ENCODE measurements at places on chromosomes 7 and 10.

- no peak for DNase-seq
These were observed 89.4 kb downstream of the SH3PXD2A start for GRCh38 chr10:103765981-103766380.

GRCh38 chr7:37337522-37337921 is 111.1 kb downstream of the ELMO1 start:
- DNase-seq, result no peak

DNA sequence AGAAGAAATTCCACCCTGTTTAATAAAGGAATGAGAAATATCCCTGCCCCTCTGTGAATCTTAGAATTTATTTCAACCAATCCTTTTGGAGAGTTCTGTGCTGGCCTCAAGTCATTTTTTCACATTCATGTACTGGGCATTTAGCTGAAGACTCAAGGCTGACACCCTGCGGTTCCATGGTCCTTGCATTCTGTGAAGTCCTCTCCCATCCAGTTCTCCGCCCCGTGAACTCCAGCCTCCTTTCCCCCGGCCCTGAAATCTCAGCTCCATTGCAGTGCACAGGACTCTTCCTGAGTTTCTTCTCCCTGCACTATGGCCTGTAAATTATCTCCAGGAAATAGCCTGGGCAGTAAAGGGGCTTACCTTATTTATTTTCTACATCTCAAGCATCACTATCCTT is 183.0 kb upstream of the KCND2 start:
- no peak for DNase-seq

DNA sequence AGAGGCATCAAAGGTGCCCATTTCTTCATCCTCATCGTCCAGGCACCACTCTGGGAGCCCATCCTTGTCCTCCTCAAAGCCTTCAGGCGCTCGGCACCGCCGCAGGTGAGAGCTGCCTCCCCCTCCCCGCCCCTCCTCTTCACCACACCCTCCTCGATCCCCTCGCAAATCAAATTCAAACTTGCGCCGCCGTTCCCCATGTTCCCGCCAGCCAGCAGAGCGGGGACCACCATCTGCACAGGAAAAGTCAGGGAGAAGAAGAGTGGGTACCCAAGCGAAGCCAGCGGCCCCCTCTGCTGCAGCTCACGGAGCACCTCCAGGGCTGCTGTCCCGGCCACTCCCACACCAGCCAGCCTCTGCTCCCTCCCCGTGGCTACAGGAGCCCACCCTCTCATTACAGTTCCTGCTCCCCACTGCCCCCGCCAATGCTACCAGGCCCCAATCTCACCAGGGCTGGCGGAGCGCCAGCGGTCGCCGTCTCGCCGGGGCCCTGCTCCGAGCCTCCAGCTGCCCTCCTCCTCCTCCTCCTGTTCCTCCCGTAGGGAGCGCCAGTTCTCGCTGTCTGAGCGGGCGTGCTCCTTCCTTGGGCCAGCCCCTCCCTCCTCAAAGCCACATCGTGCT is 7.7 kb downstream of the GIGYF1 start:
- peak; percentile 6 for DNase-seq

GRCh38 chr10:60517805-60518204 is 128.1 kb upstream of the ANK3 start:
- no peak for DNase-seq

GRCh38 chr7:12210179-12211053 is 678 bp upstream of the TMEM106B start:
- no peak for DNase-seq

DNA sequence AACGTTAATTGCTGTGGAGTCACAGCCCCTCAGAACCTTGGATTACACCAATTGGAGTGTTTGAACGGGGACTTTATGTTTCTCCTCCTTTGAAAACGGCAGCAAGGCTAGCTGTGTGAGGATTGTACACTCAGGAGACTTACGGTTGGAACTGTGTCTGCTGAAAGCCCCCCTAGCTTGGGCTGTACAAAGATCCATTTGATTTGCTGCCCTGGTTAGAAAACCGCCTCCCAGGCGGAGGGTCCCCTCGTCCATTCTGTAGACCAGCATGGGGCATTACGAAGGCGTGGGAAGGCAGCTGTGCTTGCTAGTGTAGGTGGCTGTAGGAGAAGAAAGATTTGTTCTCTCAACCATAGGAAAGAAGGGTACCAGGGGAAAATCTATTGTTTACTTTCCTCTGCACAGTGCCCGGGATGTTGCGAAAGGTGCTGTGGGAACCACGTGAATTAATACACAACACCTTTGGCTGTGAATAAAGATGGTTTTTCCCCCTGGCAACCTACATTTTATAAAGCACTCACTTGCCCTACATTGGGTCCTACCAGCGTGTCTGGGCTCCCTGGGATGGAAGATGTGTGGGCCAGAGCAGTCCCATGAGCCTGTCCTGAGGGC is 73.4 kb upstream of the BTBD16 start:
- DNase-seq, result no peak

- DNase-seq, result no peak
These were observed 9.6 kb downstream of the CUL1 start for GRCh38 chr7:148708026-148708885.

- peak; percentile 26 for DNase-seq
These were observed 52.3 kb downstream of the HECW1 start for GRCh38 chr7:43164757-43165156.

- DNase-seq, result no peak
These were observed 74.3 kb upstream of the TOMM7 start for GRCh38 chr7:22896917-22897316.

DNA sequence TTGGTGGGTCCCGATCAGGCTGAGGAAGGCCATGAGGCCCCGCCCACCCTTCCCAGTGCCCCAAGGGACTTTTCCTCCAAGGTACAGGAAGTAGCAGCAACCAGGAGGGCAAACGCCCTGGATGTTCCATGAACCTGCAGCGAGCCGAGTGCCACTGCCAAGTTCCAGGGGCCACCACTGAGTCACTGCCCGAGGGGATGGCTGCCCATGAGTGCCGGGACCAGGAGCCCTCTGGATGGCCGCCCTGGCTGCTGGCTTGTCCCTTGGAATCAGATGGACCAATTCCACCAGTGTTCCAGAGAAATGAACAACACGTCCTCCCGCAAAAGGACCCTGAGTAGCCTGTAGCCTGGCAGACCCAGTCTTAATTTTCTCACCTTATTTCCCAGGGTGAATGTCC is 74.2 kb downstream of the ZRANB1 start:
- no peak for DNase-seq

GRCh38 chr10:49369216-49370162 is 26.4 kb downstream of the DRGX start:
- DNase-seq, result no peak

DNA sequence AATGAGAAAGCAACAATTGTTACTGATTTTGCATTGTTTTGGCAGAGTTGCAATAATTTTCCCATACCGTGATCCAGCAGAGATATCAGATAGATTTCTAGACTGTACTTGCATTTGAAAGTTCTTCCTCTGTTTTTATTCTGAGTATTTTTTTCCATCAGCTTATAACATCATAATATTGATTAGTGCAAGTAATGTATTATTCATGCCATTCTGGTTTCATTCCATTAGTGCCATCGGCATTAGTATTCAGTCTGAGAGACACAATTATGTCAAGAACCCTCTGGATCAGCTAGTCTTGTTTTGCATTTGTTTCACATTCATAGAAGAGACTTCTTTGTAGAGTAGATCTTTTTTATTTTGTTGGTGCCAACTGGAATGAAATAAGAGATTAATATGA is 304.0 kb downstream of the BBS9 start:
- DNase-seq, result no peak

GRCh38 chr10:104589871-104590270 is 51.2 kb upstream of the SORCS3 start:
- no peak for DNase-seq

GRCh38 chr7:24754906-24755506 is 2.3 kb downstream of the GSDME start:
- no peak for DNase-seq

DNA sequence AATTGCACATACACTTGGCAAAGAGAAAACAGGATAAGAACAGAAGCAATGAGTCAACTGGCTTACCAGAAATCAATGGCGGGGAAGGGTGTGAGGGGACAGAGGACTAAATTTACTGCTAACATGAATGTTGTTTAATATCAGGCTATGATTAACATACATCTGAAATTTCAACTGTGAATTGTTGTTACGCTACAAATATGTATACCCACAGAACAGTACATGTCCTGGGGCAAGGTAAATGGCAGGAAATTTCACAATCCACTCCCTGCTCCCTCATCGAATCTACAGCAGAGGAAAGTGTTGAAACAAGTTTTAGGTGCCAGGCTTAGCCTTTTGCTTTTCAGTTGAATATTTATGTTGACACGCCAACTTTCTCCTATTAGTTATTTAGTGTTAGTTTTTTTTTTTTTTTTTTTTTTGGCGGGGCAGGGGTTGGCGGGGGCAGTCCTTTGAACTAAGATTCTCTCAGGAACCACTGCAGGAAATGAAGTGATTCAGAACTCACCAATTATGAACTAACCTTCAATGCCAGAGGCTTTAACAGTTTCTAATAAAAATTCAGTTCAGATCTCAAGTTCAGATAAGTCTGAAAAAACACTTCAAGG is 99.0 kb downstream of the UBE2H start:
- no peak for DNase-seq

- peak; percentile 41 for DNase-seq
These were observed 5.6 kb upstream of the MEST start for GRCh38 chr7:130486114-130486953.

- no peak for DNase-seq
These were observed 24.8 kb downstream of the GBX1 start for GRCh38 chr7:151142686-151143040.

GRCh38 chr7:32579776-32580175 is 84.5 kb downstream of the AVL9 start:
- no peak for DNase-seq

GRCh38 chr7:96992192-96993005 is 13.0 kb upstream of the DLX6 start:
- no peak for DNase-seq

GRCh38 chr7:37311355-37311754 is 137.3 kb downstream of the ELMO1 start:
- no peak for DNase-seq

DNA sequence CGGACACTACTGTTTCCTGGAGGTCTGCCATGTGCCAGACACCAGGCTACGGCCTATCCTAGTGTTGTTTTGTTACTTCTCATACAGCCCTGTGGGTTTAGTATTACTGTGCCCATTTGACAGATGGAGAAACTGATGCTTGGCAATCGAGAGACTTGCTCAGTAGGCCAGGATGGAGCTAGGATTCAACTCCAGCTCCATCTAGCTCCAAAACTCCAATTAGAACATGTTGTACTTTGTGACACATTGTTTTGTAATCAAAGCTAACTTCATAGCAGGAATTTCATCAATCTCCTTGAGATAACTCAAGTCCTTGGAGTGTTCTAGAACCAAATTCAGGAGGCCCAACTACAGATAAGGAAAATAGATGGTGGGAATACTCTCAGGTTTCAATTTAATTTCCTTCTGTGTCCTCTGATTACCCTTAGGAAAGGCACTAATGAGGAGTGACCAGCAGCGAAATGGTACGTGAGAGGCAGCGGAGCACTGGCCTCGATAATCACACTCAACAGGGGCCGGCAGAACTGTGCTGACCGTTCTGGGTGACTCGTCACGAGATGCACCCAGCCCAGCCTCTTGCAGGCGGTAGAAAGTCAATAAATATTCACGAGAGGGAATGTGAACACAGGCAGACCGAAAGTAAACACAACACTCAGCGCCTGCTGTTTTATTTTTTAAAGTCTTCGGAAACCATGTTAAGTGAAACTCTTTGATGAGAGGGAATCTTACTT is 269.6 kb upstream of the NEBL start:
- no peak for DNase-seq

- no peak for DNase-seq
These were observed 15.1 kb downstream of the ADD3 start for GRCh38 chr10:110022716-110023504.

DNA sequence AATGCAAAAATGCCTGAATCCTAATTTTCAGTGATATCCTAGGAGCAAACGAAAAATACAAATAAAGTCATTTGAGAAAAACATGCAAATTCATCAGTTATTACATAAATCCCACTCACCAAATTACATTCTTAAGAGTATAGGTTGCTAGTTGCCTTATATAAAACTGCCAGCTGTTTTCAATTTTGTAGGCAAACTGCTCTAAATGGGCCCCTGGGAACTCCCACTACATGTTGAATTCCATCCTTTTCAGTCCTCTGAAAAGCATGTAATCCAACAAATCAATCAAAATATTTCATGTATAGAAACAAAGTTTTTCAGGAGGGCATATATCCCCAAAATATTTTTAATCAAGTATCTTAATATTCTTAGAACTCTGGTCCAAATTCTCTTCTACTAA is 2.1 kb upstream of the JMJD1C start:
- DNase-seq, result no peak

- DNase-seq, result no peak
These were observed 421.4 kb upstream of the ZWINT start for GRCh38 chr10:56782503-56782902.

GRCh38 chr7:100867040-100867775 is at the start of gene TRIP6:
TRIP6 (plus strand) TSS chr7:100867387; CDS start chr7:100867498, 111 bp downstream.
- DNase-seq, result peak; percentile 79

DNA sequence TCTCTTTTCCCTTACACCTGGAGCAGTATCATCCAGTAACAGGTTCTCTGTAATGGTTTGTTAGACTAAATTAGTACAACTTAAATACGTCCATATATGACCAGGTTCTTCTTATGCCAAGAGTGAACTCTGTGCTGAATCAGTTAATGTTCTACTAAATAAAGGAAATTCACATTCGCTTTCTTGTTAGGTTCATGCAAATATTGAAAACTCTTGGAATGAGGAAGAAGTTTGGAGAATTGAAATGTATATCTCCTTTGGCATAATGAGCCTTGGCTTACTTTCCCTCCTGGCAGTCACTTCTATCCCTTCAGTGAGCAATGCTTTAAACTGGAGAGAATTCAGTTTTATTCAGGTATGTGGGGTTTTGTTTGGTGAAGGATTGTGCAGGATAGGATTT is 15.3 kb upstream of the CFAP69 start:
- no peak for DNase-seq

DNA sequence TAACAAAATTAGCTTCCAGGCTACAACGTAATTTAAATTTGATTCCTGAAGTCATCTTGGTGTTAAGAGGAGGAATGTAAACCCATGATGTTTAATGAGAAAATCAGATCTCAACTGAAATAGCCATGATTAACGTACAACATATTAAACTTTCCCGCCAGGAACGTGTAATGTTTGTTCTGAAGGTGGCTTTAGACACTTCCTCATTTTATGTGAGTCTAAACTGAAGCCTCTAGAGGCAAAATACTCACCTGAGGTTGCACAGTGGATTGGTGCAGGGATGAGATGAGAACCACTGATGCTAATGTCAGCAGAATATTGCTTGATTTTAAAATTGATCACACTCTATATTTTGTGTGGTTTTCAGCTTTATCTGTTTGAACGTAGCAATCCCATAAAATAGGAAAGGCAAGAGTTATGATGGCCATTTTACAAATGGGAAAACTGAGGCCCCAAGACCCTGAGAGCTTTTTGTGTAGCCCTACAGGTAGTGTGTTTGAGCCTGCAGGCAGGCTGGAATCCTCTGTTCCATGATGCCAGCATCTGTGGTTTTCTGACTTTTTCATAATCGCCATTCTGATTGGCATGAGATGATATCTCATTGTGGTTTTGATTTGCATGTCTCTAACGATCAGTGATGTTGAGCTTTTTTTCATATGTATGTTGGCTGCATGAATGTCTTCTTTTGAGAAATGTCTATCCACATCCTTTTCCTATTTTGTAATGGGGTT is 243.7 kb upstream of the BMPER start:
- DNase-seq, result no peak

All from GM12892 (cell line).